ENCODE measurements at places on chromosomes 3 and 15.

DNA sequence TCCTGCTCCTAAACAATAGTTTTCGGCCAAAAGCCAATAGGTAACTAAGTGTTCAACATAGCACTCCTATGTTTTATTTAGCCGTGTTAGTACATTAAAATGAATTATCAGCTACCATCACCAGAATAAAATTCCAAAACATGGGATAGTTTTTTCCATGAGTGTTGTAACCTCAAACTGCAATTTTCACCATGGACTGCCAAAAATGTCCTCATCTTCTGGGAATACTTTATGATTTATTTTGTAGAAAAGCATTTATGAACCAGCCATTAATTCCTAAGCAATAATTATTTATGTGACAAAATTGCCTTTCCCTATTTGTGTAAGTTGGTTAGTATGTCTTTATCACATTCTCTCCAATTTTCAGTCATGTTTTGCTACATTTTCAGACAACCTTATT lies 438.1 kb downstream of the NAALADL2 start:
- no peak for DNase-seq

GRCh38 chr3:59469948-59470723 lies 420.3 kb upstream of the CFAP20DC start:
- no peak for DNase-seq

GRCh38 chr3:160661660-160662059 lies 15.3 kb upstream of the ARL14 start:
- no peak for DNase-seq

DNA sequence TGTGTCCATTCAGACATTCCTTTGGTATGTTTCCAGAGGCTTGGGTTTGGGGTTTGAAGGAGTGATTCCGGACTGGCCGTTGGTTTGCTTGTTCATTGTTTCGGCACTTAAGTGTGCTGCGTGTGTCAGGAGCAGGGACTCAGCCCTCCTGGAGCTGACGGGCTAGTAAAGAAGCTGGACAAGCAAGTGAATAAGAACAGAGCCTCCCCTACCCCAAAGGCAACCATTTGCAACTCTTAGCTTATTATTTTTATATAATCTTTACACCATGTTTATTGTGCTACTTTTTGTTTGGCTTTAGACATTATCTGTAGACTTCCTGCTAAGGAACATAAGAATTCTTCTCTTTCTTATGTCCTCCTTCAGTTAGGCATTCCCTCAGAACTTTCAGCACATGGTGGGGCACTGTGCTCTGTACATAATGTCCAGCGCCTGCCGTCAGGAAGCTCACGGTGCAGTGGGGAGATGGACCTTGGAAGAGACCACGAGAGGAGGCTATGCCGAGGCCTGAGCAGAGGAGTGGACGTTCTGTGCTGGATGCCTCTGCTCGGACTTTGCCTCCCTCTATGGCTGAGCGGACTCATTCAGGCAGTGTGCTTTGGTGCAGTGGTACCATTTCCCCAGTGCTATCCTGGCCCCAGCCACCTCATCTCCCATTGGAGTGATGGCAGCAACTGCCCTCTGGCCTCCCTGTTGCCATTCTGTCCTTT lies 65.4 kb downstream of the EEFSEC start:
- DNase-seq, result no peak

DNA sequence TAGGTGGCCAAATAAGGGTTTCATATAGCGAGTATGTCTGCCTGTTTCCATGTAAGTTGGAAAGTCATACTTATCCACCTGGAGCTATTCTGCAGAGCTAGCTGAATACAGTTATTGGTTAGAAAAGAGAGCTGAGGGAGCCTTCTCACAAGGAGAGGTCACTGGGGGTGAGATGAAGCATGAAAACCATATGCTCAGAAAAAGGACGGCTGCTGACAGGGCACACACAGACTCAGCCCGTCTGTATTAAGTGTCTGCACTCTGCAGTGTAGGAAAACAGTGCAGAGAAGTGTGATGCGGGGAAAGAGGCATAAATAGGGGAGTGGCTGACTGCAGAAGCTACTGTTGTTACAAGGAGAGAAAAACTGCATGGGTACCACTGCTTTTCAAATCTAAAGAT lies 58.2 kb downstream of the C3orf70 start:
- DNase-seq, result no peak

DNA sequence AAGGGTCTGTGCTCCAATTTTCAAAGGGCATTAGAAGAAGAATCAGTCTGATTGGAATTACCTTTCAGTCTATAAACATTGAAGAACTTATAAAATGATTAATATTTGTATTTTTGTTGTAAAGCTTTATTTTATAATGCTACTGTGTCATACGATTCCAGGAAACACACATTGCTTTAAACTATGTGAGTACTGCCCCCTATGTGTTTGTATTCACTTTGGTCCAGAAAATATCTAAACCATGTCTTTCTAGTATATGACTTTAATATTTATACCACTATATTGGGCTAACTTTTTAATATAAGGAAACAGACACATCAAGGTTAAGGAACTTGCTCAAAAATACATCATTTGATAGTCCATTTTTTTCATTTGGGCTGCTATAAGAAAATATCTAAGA lies 3.2 kb upstream of the RIOX2 start:
- DNase-seq, result no peak

- DNase-seq, result no peak
These were observed 121.8 kb upstream of the CADM2 start for GRCh38 chr3:84836961-84837360.

GRCh38 chr15:98896802-98897732 lies 110.5 kb downstream of the PGPEP1L start:
- DNase-seq, result no peak

GRCh38 chr3:46489381-46489780 lies 8.4 kb upstream of the RTP3 start:
- DNase-seq, result no peak

DNA sequence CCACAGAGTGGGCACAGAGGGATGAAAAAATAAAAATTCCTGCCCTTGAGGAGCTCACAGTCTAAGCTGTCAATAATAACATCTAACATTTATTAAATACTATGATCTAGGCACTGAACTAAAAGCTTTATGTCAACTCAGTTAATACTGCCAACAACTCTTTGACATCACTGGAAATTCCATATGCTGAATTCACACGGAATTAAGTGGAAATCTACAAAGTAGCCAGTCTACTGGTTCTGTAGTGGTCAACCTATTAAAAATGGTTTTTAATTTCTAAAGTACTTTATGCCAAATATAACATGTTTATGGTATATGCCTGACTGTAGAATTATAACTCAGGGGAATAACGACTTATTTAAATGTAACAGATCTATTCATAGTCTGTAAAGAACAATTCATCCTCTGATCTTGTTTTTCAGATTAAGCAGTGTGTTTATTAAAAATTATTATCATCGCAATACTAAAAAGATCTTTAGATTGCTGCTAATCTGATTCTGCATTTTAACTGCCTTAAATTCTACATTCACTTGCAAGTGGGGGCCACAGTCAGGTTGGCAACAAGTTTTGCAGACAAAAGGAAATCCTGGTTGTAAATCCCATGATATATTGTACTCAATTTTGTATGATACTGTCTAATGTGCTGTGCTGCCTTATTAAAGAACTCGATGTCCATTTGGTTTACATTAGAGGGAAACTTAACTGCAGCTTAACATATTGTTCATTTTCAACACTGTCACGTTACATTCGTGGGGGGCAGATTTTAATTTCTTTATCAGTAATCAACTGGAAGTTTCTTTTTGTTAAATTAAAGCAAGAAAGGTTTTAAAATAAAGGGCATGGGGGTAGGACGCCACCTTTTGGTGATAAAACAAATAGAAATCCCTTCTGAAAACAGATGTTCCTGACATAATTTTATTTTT lies 2.6 kb upstream of the FOXP1 start:
- DNase-seq, result no peak

GRCh38 chr15:87563869-87564268 lies 692.7 kb downstream of the NTRK3 start:
- DNase-seq, result no peak

- DNase-seq, result no peak
These were observed 86.5 kb downstream of the TNIK start for GRCh38 chr3:171373711-171374110.

GRCh38 chr3:63934041-63934866 lies 22.1 kb upstream of the SCAANT1 start:
- DNase-seq, result no peak

GRCh38 chr3:9248522-9249271 lies 749 bp downstream of the SRGAP3 start:
- DNase-seq, result no peak

DNA sequence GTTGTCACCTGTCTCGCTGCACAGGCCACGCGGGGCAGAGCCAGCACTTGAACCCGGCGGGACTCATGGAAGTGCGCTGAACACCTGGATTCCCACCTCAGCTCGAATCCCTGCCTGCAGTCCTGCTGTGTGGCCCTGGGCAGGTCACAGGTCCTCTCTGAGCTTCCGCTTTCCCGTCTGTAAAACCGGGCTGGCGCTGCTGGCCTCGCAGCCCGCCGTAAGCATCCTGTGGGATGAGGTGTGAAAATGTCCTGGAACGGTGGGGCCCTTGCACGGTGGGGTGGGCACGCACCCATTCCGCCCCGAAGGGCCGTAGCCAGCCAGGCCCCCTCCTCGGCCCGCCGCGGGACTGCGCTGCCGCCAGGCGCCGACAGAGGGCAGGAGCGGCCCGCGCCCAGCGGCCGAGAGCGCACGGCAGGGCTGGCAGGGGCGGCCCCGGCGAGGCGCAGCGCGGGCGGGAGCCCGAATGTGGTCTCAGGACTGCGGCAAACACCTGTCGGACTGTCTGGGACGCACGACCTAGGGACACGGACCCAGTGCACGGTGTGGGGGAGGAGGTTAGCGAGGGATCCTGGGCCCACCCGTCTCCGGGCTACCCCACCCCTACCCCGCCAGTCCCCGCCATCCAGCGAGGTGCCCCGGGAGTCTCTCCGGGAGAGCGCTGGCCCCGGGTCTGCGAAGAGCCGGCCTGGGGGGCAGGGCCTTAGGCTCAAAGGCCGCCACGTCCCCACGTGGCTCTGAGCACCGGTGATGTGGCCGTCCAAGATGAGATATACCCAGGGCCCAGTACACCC lies 40.4 kb downstream of the DNAJB8 start:
- peak; percentile 39 for DNase-seq

GRCh38 chr15:66287461-66288057 lies 5.8 kb upstream of the DIS3L start:
- DNase-seq, result no peak

GRCh38 chr3:32888739-32889138 lies 62.7 kb upstream of the CCR4 start:
- no peak for DNase-seq

DNA sequence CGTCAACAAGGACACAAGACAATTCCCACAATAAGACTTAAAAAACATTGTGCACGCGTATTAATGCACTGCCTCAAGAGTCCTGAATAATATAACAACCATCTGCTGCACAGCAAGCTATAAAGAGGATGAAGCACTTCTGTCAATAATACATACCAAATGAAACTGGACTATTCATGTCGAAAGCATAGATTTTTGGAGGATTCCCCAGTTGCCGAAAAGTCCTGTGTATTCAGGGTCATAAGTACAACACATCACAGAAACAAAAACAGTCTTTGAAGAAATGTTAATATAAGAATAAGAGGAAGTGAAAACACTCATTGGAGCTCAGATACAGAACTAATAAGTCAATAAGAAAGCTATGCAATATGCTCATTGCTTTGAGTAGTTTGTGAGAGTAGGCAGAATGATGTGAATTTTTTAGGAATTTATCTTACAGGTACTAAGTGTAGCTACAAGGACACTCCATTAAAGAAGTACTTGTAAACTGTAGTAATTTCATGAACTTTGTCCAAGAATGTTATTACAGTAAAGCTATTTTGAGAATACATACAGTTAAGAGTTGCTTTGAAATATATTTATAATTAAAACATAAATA lies 31.6 kb downstream of the CBLB start:
- no peak for DNase-seq

All from stimulated activated CD4-positive, alpha-beta T cell treated with anti-CD3 and anti-CD28 coated beads, TNF-alpha, amount 100 ng/mL, for 4 hours (primary cell).